ENCODE measurements at places on chromosomes 3 and 15.
A peak's percentile ranks its signal among the peaks of the same experiment; 100 is the strongest.

GRCh38 chr3:126938520-126939337, 44.2 kb upstream of the PLXNA1 start:
- DNase-seq = no peak

- DNase-seq = no peak
Observed at GRCh38 chr15:36737430-36737891, 158.0 kb downstream of the CDIN1 start.

- DNase-seq = no peak
Observed at GRCh38 chr3:5787861-5788488, 600.5 kb downstream of the EDEM1 start.

DNA sequence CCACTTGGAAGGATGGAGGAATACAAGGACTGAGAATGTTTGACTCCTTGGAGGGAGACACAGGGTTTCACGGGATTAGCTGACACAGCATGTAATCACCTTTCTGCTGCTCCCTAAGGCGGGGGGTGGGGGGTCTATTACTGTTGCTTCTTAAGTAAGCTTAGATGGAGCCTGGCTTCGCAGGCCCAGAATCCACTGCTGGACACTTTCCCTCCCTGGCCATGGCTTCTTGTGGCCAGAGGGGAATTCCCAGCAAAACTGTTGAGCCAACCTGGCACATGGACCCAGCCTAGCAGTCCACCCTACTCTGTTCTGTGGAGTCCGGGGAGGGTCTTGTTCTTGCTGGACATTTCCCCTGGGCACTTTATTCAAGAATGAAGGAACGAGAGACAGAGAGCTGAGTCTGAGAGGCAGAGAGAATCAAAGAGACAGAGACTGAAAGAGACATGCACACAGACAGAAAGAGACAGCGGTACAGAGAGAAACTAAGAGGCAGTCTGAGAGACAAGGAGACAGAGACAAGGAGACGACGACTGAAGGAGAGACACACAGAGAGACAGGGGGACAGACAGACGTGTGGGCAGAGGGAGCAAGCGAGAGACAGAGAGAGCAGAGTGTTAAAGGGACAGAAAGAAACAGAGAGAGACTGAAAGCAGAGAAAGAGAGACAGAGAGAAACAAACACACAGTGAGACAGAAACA, 55.6 kb upstream of the DLG1 start:
- no peak for DNase-seq

GRCh38 chr15:90001683-90002427, 731 bp downstream of the ZNF710 start:
- no peak for DNase-seq

DNA sequence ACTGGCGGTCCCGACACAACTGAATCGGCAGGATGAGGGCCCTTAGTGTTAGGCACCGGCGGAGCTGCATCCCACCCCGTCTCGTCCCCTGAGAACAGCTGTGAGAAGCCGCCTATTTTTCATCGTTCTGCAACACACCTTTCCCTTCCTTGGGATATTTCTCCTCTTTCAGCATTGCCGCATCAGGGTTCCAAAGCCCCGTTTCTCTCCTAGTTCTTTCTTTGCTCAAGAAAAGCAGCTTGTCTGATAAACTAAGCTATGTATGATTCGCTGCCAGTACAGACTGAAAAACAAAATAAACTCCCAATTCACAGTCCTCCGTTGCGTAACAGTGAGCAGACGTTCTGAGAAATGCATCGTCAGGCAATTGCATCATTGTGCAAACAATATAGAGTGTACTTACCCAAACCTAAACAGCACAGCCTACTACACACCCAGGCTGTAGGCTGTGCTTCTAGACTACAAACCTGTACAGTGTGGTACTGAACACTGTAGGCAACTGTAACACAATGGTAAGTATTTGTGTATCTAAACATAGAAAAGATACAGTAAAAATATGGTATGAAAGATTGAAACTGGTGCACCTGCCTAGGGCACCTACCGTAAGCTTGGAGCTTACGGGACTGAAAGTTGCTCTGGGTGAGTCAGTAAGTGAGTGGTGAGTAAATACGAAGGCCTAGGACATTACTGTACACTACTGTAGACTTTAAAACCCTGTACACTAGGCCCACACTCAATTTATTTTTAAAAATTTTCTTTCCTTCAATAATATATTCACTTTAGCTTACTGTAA, 8.9 kb upstream of the ADAMTS17 start:
- DNase-seq = no peak

GRCh38 chr3:12681943-12682390, 18.1 kb upstream of the RAF1 start:
- no peak for DNase-seq

- no peak for DNase-seq
Observed at GRCh38 chr15:53414167-53414566, 345.3 kb downstream of the WDR72 start.

- no peak for DNase-seq
Observed at GRCh38 chr15:77688266-77688665, 55.6 kb upstream of the LINGO1 start.

- no peak for DNase-seq
Observed at GRCh38 chr15:31349233-31350141, 22.9 kb downstream of the KLF13 start.

GRCh38 chr15:63072809-63073277, 30.3 kb downstream of the TPM1 start:
- no peak for DNase-seq

- no peak for DNase-seq
Observed at GRCh38 chr3:119608405-119609000, 10.8 kb downstream of the PLA1A start.

DNA sequence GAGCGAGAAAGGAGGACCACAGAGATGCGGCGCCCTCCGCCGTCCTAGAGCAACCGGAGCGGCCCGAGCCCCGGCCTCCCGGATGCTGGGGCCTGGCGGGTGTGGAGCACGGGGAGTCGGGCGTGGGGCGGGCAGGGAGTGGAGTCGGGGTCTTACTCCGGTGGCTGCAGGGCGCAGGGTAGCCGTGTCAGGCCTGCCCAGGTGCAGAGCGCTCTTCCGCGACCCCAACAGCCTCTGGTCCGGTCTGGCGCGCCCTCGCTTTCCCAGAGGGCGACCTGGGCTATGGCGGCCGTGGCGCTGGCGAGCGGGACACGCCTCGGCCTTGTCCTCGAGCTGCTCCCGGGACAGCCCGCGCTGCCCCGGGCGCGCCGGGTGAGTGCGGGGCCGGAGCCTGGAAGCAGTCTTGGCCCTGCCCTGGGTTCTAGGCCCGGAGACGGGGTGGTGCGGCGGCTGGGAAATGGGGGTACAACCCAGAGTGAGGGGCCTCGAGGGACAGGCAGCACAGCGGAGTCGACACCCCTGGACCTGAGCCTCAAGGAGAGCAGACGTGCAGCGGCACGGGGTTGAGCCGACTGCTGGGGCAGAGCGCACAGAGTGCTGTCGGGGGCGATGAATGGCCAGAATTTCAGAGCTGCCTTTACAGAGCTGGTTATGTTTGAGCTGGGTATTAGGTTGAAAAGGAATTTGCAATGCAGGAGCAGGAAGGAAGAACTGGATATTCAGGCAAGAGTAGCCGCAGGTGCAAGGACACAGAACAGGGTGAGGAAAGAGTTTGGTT, at the start of gene ZNF662:
Gene ZNF662 (plus strand): TSS at position 73 of the 778 bp plus-strand sequence. CDS start 1,973 bp downstream, outside the sequence.
- DNase-seq = no peak

DNA sequence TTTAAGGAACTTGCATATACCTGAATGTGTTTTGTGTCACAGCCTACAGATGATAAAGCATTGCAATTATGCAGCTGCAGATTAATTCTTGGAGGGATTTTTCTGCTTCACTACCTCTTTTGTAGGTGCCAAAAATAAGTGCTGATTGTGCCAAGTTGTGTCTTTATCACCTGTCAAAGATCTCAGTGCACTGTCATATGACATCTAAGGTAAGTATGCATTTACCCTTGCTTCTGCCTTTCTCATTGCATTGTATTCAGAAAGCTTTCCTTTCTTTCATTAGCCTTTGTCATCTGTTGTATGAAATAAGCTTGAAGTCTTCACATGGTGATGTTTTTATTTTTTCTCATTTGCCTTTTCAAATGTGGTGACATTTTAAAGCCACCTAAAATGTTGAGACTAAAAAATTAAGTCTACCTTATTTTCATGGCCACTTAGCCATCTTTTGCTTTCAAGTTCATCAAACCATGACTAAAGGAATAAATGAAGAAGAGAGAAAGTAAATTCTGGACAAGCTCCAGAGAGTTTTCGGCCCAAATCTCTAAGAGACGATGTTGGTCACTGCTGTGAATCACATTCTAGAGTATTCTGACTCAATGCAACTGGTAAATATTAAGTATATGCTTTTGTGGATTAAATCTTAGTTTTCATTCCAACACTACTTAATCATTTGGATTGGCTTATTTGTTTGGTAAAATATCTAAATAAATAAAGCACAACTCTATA, 381.8 kb upstream of the EPHA3 start:
- DNase-seq = no peak

GRCh38 chr15:32034106-32034505, 3.8 kb downstream of the CHRNA7 start:
- no peak for DNase-seq

DNA sequence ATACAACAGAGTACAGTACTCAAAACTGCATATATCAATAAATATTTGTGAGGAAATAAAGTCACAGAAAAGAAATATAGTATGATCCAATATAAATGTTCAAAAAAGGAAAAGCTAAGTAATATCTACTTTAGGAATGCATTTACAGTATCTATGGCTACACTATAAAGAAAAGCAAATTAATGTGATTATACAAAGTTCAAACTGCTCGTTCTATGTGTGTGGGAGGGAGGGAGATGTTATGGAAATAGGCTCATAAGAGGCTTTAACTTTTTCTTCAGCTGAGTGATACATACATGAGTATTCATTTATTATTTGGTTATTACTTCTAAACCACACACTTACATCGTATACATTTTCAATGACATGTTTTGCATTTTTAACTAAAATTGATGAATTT, 377.7 kb upstream of the AGTR1 start:
- no peak for DNase-seq

- DNase-seq = no peak
Observed at GRCh38 chr15:26023691-26024090, 160.6 kb upstream of the ATP10A start.

DNA sequence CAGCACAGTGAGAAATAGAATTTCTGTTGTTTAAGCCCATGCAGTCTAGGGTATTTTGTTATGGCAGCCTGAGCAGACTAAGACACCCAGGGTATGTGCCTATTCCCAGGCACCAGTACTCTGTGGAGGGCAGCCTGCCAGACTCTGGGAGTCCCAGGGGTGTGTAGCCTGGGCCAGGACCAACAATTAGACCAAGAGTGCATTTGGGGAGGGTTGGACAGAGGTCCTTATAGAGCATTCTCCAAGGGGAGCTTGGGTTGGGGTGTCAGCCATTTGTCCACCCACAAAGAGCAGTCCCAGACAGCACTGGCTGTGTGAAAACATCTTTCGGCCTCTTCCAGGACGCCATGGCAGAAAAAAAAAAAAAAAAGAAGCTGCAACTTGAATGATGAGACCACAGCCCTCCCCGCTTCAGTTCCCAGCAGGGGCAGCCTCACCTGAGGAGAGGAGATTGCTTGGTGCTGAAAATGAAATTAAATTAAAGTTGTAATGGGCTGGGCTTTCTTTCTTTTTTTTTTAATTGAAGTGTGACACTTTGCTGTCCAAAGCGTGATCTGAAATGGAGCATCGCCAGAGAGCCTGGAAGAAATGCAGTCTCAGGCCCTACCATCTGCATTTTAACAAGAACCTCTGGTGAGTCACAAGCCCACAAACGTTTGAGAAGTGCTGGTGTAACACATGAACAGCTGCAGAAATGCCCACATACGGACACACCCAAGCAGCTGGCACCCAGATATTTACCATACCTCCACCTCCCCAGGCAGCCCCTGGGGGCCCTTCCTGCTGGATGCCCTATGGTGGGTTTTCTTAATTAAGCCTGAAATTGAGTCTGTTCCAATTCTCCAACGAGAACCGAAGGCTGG, 21.3 kb upstream of the CAV3 start:
- DNase-seq = peak; percentile 15

GRCh38 chr3:151144016-151144415, 58.6 kb downstream of the MED12L start:
- DNase-seq = no peak

DNA sequence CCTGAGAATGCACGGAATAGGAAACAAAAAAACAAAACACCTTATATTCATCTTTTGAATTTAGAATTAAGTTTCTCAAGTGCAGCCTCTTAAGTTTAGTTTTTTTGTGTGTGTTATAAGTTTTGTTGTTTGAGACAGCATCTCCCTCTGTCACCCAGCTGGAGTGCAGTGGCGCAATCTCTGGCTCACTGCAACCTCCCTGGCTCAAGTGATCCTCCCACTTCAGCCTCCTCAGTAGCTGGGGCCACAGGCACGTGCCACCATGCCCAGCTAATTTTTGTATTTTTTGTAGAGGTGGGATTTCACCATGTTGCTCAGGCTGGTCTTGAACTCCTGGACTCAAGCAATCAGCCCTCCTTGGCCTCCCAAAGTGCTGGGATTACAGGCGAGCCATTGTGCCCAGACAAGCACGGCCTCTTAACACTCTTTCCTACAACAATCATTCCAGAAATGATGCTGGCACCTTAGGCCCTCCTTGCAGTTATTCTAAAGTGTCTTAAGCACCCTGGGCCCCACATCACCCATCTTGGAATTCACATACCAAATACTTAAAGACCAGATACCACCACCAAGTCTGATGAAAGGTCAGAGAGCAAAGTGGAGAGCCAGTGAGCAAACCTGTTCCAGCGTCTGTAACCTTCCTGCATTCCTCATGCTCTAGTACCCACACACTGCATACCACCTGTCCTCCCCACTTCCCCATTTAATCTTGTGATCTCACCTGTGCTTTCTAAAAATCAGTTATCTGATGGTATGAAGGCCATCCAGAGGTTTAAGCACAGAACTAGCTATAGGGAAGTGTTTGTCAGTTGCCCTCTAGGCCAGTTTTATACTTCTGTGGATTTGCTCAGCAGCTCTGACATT, 6.9 kb upstream of the SPG11 start:
- no peak for DNase-seq

- DNase-seq = no peak
Observed at GRCh38 chr15:96303503-96304056, 26.9 kb upstream of the NR2F2 start.

DNA sequence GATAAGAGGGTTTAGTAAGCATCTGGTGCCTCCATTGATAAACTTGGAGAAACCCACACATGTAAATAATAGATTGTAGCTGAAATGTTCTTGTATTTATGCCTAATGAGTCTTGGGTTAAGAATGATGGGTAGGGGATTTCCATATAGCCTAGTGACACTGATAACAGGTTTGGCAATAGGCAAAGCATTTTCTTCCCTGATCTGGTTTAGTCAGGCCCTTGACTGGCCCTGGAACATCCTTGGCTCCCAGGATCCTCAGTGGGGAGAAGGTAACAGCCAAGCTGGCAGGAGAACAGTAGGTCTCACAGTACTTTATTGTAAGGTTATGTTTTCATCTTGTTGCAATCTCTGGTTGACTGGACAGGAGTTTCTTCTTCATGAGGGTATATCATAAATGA, 228.4 kb downstream of the DIPK2A start:
- no peak for DNase-seq

DNA sequence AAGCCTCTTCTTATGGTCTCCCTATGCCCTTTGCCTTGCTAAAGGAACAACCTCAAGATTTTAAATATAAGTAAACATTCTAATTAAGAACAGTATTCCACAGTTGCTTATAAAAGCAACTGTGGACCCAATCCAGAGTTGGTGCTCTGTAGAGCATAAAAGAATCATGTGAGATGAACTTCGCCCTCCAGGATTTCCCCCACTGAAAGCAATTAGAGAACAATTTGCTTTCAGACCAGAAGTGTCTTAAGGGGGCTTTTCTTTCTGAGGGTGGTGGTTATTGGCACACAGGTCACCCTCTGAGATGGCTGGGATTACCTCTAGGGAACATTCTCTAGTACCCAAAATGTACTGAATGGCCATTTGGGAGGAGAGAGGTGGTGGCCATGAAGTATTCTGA, 10.6 kb downstream of the ZNF592 start:
- DNase-seq = no peak

GRCh38 chr3:167394003-167394402, 13.9 kb upstream of the ZBBX start:
- DNase-seq = no peak
